Activated T-cell treated with anti-CD3 and anti-CD28 coated beads, Interleukin-2, amount 50 U/mL, for 24 hours (primary cell): ENCODE measurements at places on chromosomes 4 and X.

- no peak overlapping the region for H3K27ac ChIP-seq
- no peak overlapping the region for H3K4me3 ChIP-seq
- H3K27me3 ChIP-seq: no peaks in the 10 kb centered on the region
- DNase-seq: no peak
Observed at GRCh38 chrX:7285765-7286164, 137.8 kb upstream of the PUDP start.

- DNase-seq: no peak
- peaks cover 17% of the 10 kb centered on the region for H3K36me3 ChIP-seq
- no peak overlapping the region for H3K4me3 ChIP-seq
- no peak overlapping the region for H3K27ac ChIP-seq
Observed at GRCh38 chr4:4693258-4693657, 151.4 kb upstream of the STX18 start.

GRCh38 chr4:175308236-175308635, 390.1 kb downstream of the ADAM29 start:
- DNase-seq: no peak
- no peak overlapping the region for H3K27ac ChIP-seq
- H3K4me3 ChIP-seq: no peak overlapping the region
- no peaks in the 10 kb centered on the region for H3K4me1 ChIP-seq

DNA sequence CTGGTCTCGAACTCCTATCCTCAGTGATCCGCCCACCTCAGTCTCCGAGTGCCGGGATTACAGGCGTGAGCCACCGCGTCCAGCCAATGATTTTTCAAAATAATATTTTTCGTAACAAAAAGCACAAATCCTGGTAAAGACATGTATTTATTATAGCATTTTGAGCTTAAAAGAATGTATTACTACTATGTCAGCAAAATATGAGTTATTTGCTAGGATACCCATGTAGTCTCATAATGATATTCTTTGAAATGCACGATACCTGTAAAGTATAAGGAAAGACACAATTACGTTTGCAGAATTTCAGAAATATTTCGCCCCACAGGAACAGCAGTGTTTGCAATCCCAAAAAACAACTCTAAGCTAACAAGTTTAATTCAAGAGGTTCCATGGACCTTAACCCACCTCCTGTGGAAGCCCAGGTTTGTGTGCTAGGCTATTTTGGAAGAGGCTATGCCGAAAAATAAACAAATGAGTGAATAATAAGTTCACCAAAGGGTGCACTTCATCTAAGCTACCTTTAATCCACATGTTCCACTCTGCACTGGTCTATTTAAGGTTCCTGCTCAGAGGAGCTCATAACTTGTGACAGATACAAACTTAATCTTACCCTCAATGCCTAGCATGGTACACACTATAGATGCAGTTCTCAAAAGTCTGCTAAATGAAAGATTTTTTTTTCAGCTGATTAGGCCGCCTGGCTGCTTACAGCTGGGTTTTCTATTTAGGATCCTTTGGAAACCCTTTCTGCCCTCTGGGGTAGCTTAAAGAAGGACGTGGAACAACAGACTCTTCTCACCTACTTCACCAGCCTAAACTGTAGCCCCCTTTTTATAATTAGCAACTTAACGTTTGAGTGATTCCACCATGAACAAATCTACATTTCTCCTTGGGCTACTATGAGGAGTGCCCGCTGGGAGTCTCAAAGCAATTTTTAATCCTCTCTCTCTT, 5.0 kb downstream of the FRYL start:
- peaks cover 70% of the 10 kb centered on the region for H3K4me1 ChIP-seq
- no peaks in the 10 kb centered on the region for H3K27me3 ChIP-seq

- H3K4me1 ChIP-seq: no peaks in the 10 kb centered on the region
- no peak for DNase-seq
- H3K27ac ChIP-seq: no peak overlapping the region
- no peaks in the 10 kb centered on the region for H3K36me3 ChIP-seq
- H3K27me3 ChIP-seq: peaks cover 4% of the 10 kb centered on the region
- no peak overlapping the region for H3K4me3 ChIP-seq
Observed at GRCh38 chrX:8579602-8580001, 115.0 kb downstream of the VCX3B start.
